ENCODE measurements at places on chromosomes 5 and 9. TPM values are rescaled to one million over a fixed set of nuclear protein-coding genes. Genes with fewer than 3 reads are reported as not detected.

Gene FGF10
- total RNA-seq = not detected

Gene SPATA9
- total RNA-seq = 0.44 TPM

Gene POLR3G
- total RNA-seq = 16.6 TPM

Gene ISCA1
- 12.5 TPM for total RNA-seq

- no peak for DNase-seq
Measured at GRCh38 chr9:34381323-34381722, 4.6 kb upstream of the MYORG start.
